Activated naive CD4-positive, alpha-beta T cell treated with anti-CD3 and anti-CD28 coated beads for 36 hours (primary cell): ENCODE measurements at places on chromosomes 12 and 14.

DNA sequence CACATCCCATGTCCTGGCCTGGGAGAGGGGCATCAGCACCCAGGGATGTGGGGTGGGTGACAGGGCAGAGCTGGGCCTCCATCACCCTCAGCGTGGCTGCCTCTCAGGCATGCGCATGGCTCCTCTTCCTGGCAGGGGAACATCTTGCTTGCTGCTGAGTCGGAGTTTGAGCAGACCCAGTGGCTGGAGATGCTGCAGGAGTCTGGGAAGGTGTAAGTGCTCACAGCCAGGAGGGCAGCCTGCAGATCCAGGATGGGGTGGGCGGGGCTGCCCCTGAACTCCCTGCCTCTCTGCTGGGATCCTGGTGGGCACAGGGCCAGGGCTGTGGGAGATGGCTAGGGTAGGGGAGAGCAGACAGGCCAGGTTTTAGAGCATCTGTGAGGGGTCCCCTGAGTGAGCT lies 16.2 kb downstream of the PLEKHD1 start:
- no peak for DNase-seq

GRCh38 chr14:33194551-33194950 lies 255.9 kb downstream of the NPAS3 start:
- no peak for DNase-seq

- no peak for DNase-seq
Measured at GRCh38 chr14:89277203-89277602, 139.8 kb downstream of the FOXN3 start.

DNA sequence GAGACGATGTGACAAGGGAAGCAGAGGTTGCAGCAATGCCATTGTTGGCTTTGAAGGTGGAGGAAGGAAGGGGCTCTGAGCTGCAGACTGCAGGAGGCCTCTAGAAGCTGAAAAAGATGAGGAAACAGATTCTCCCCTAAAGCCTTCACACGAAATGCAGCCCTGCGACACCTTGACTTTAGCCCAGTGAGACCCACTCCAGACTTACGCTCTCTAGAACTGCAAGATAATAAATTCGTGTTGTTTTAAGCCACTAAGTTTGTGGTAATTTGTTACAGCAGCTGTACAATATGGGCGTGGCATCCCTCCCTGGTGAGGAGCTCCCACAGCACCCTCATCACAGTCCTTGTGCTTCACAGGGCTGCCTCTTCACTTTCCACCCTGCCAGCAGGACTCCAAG lies 53.2 kb downstream of the GOLGA5 start:
- peak; percentile 11 for DNase-seq

- no peak for DNase-seq
Measured at GRCh38 chr12:34033628-34034296, 11.5 kb downstream of the ALG10 start.

- no peak for DNase-seq
Measured at GRCh38 chr14:23941230-23941629, 12.3 kb upstream of the DHRS4 start.

- no peak for DNase-seq
Measured at GRCh38 chr14:33386781-33387180, 448.1 kb downstream of the NPAS3 start.

- DNase-seq: no peak
Measured at GRCh38 chr14:104973385-104974145, 4.6 kb downstream of the AHNAK2 start.

DNA sequence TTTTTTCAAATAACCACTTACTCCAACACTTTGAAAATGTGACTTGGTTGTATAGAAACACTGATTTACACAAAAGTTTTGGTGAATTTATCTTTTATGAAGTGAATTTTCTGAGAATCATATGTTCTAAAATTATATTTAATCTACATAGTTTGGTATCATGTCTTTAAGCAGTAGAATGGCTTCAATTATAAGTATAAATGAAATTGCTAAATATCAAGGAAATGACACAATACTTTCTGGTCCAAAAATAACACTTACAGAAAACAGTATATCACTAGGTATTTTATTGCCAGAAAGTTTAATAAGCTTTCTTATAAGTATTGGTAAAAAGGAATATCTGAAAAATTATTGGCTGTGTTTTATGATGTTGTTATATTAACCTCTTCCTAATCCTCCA lies 90.9 kb downstream of the SRGAP1 start:
- DNase-seq: no peak

GRCh38 chr14:65299826-65300225 lies 112.7 kb upstream of the FUT8 start:
- DNase-seq: peak; percentile 43

DNA sequence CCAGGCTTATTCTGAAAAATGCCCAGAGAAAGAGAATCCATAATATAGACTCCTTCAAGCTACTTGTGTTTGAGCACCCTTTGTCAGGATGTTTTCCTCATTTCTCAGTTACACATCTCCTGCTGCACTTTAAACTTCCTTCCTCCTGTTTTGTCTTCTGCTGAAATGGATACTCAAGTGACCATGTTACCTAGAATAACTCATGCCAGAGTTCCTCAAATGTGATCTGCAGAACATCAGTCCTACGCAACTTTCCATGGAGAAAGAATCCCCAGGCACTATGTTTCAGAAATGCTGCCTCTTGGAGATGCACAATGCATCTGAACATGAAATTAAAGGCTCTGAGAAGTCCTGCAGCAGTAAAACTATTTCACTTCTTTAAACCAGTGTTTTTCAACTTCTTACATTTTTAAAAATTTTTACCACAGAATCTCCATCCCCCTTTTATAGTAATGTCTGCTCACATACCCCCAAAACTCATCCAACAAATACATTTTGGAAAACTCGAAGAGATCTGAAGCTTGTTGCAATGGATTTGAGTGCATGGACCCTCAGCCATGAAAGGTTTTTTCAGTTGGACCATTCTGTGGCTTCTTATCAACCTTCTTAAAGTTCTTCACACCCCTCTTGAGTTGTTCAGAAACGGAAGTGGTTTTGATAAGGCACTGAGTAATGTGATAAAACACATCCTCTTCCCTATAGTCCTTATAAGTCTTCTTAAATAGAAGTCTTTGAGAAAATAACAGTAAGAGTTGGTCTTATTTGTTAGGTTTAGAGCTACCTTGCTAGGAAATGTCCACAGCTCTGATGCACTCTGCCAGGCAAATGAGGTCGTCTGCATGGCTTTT lies 84.5 kb upstream of the KCNA1 start:
- DNase-seq: no peak

DNA sequence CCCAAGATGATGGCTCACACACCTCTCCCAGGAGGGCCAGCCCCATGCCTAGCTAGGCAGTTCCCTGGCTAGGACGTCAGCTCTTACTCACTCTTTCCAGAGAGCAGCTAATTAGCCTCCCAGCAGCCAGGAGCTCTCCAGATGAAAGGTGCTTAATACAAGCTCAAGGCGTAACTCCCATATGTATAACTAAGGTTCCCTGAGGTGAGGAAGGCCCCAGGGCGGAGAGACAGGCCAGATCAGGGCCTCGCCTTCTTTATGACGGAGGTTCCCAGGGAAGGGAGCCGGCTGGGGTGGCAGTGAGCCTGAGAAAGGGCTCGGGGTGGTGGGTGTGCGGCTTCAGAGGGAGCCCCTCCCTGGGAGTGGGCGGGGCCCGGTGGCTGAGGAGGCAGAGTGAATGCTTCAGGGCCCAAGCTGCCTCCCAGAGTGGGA lies 26.4 kb upstream of the ZFP36L1 start:
- peak; percentile 89 for DNase-seq

GRCh38 chr12:23621900-23622299 lies 327.6 kb downstream of the SOX5 start:
- DNase-seq: no peak

DNA sequence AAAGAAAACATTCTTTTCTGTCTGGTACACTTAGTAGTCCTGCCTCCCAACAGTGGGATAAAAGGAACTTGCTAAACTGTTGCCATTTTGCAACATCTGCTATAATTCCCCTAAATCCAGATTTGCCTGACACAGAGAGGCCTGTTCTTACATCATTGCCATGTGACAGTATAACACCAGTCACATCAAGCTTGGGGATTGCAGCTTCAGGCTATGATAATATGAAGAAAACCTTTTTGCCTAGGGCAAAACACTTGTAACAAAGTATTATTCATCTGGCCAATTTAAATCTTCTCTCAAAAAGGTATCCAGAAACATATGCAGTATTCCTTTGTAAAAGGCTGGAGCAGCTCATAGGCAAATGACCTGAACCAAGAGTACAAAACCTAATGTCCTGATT lies 80.9 kb upstream of the OTX2 start:
- no peak for DNase-seq

GRCh38 chr14:104794099-104794498 lies 1.4 kb downstream of the AKT1 start:
- DNase-seq: peak; percentile 48

GRCh38 chr14:33902363-33902762 lies 48.5 kb downstream of the EGLN3 start:
- DNase-seq: no peak

DNA sequence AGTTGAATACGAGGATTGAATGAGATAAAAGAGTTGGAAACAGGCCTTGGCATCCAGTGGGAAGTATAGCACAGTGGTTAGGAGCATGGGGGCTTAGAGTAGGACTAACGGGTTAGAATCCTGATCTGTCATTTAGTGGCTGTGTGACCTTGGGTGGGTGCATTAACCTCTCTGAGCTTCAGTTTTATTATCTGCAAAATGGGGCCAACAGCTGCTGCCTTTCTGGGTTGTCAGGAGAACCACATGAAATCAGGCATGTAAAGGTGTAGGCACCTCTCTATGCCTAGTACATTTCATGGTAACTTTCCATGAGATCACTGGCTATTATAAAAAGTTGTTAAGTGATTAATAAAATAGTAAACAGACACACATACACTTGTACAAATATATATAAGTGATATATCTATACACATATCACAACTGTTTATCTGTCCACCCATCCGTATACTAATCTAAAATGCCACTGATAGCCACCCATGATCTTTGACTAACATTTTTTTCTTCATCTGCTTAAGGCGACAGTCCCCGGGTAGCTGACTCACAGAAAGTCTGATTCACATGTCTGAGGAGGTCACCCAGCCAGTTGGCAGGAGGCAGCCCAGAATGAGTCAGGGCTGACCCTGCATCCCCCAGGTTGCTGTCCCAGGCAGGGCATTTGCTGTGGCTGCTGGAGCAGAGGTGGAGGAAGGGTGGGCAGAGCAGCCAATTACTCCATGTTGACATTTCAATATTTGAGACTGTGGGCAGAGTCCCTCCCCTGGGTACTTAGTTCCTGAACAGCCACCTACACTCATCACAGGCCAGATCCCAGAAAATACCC lies 125.6 kb upstream of the NOS1 start:
- DNase-seq: no peak

DNA sequence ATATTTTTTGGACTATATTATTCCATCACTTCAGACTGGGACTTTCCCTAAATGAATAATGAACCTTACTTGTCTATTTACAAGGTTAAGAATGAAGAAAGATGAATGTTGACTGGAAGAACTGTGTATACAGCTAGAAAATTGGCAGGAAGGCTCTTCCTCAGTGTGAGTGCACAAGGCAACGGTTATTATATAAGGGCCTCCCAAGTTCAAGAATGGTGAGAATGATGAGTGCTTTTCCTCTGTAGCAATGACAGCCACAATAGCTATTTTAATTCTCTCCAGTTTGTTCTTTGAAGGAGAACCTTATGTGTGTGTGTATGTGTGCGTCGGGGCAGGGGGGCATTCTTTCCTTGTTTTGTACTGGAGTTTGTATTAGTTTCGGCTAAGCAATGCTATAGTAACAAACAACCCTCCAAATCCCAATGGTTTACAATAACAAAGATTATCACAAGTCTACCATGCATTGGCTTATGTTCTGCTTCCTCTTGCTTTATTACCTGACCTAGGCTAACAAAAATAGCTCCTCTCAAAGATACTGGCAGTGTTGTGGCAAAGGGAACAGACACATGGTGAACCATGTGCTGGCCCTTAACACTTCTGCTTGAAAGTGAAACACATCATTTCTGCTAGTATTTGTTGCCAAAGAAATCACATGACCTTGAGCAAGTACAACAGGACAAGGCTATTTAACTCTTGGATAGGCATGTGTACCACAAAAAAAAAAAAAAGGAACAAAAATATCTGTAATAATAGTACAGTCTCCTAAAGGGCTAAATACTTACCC lies 139.5 kb downstream of the RMST start:
- no peak for DNase-seq
